Cardiac muscle cell (in vitro differentiated cells and primary cell): ENCODE measurements at places on chromosomes 3 and 15.

DNA sequence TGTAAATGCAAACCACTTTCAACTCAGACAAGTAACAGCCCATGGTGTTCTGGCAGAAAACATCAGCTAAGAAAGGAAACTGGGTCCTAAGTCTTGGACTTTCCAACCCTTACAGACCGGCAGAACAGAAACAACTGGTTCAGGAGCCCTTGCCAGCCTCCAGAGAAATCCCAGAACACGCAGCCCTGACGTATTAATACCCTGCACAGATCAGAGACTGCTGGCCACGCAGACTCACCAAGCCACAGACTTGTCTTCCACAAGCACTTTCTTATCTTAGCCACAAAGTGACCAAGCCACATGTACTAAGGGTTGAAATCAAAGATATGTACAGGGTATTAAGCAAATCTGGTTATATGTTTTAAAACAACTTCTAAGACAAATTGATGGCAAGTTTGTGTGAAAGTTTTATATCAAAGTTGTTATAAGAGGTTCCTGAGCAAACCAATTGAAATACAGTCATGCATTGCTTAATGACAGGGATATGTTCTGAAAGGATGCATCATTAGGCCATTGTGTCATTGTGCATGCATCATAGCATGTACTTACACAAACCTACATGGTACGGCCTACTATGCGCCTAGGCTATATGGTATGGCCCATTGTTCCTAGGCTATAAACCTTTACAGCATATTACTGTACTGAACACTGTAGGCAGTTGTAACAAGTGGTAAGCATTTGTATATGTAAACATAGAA lies 36.8 kb downstream of the BTD start:
- no peaks in the 10 kb centered on the region for H3K4me1 ChIP-seq
- no peak overlapping the region for H3K27ac ChIP-seq
- H3K27me3 ChIP-seq = no peaks in the 10 kb centered on the region
- no peak overlapping the region for H3K4me3 ChIP-seq
- DNase-seq = peak; percentile 68
- H3K36me3 ChIP-seq = no peaks in the 10 kb centered on the region

- no peak for DNase-seq
- H3K36me3 ChIP-seq = peaks cover 10% of the 10 kb centered on the region
- H3K27me3 ChIP-seq = no peaks in the 10 kb centered on the region
- no peak overlapping the region for H3K4me3 ChIP-seq
- no peak overlapping the region for H3K27ac ChIP-seq
Measured at GRCh38 chr3:149020196-149020838, 29.0 kb downstream of the GYG1 start.

GRCh38 chr15:77014132-77015081 lies 19.5 kb downstream of the PSTPIP1 start:
- H3K4me1 ChIP-seq = no peaks in the 10 kb centered on the region
- no peak overlapping the region for H3K4me3 ChIP-seq
- H3K36me3 ChIP-seq = no peaks in the 10 kb centered on the region
- no peak overlapping the region for H3K27ac ChIP-seq
- H3K27me3 ChIP-seq = no peaks in the 10 kb centered on the region

DNA sequence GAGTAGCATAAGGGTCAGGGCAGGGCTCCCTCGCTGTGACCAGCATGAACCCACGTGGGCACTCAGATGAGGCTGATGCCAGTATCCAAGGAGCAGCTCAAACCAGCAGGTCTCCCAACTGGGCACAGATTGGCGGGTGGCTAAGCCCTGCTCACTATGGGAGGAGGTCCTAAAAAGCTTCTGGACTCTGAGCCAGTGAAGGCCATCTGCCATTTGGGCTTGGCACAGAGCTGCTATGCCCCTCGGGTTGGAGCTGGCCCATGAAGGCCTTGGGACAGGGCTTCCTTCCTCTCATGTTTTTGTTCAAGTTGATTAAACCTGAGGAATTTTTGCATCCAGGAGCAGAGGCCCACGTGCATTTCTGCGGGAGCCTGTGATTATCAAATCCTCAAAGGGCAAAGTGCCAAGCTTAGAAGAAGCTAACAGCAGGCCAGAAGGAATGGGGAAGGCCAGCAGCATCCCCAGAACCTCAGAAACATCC lies 4.3 kb upstream of the STRA6 start:
- H3K27me3 ChIP-seq = no peaks in the 10 kb centered on the region
- H3K4me3 ChIP-seq = no peak overlapping the region
- H3K36me3 ChIP-seq = no peaks in the 10 kb centered on the region

DNA sequence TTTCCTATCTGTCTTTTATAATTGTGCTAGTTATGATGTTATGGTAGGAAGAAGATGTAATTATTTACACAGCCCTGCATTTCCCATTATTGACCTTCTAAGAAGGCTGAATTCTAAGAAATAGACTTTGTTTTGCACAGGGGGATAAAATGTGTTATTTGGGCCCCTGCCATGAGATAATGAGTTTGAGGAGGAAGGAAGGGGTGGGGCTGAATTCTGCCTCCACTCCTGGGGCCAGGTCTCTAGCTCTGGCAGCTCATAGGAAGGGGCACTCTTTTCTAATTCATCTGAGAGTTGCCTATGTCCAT lies 69.2 kb upstream of the GOLGA8B start:
- no peak overlapping the region for H3K27ac ChIP-seq
- no peaks in the 10 kb centered on the region for H3K36me3 ChIP-seq
- no peaks in the 10 kb centered on the region for H3K4me1 ChIP-seq
- H3K4me3 ChIP-seq = no peak overlapping the region
- no peak for DNase-seq

GRCh38 chr15:36896949-36897348 lies 203.4 kb downstream of the MEIS2 start:
- H3K36me3 ChIP-seq = peaks cover 40% of the 10 kb centered on the region
- H3K27me3 ChIP-seq = no peaks in the 10 kb centered on the region
- peak overlapping the region; percentile 91 for H3K27ac ChIP-seq
- DNase-seq = peak; percentile 82
- H3K4me1 ChIP-seq = peaks cover 84% of the 10 kb centered on the region

GRCh38 chr15:79593119-79593869 lies 161.2 kb downstream of the MINAR1 start:
- DNase-seq = peak; percentile 20
- H3K4me3 ChIP-seq = no peak overlapping the region
- H3K36me3 ChIP-seq = no peaks in the 10 kb centered on the region

DNA sequence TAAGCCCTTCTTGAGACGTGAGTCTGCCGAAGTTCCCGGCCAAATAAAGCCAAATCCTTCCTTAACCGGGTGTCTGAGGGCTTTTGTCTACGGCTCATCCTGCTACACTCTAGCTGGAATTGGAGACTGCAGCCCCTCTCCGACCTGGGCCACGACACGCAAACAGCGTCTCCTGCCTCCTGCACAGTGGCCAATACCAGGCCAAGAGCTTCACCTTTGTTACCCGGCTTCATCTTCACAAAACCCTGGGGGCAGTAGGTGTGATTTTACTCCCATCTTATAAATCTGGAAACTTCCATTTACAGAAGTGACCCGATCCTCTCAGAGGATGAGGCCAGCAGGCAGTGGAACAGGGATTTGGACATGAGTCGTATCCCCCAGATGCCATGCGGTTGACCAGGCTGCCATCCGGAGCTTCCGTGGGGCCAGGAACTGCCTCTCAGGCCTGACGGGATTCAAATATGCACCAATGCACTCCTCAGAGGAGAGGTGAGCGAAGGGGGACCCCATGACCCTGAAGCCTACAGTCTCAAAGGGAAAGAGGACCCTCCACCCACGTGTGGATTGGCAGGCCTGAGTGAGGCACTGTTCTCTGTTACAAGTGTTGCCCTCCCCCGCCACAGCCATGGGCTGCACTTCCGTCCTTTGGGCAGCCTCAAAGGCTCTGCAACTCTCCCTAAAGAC lies 53.2 kb upstream of the KLF13 start:
- H3K27me3 ChIP-seq = no peaks in the 10 kb centered on the region
- DNase-seq = no peak
- H3K27ac ChIP-seq = no peak overlapping the region
- H3K4me3 ChIP-seq = no peak overlapping the region
- no peaks in the 10 kb centered on the region for H3K36me3 ChIP-seq

- H3K27ac ChIP-seq = peak overlapping the region; percentile 37
- peak; percentile 57 for DNase-seq
- peaks cover 11% of the 10 kb centered on the region for H3K4me1 ChIP-seq
Measured at GRCh38 chr15:68614286-68615035, 35.7 kb downstream of the CORO2B start.

GRCh38 chr3:52006820-52007133 lies 11.1 kb upstream of the RPL29 start:
- H3K4me1 ChIP-seq = peaks cover 35% of the 10 kb centered on the region
- DNase-seq = no peak
- no peaks in the 10 kb centered on the region for H3K36me3 ChIP-seq
- H3K27me3 ChIP-seq = no peaks in the 10 kb centered on the region

GRCh38 chr3:10177737-10178136 lies 13.0 kb downstream of the IRAK2 start:
- H3K27ac ChIP-seq = no peak overlapping the region
- H3K36me3 ChIP-seq = no peaks in the 10 kb centered on the region
- no peaks in the 10 kb centered on the region for H3K4me1 ChIP-seq
- H3K27me3 ChIP-seq = no peaks in the 10 kb centered on the region
- H3K4me3 ChIP-seq = no peak overlapping the region
- DNase-seq = no peak

- no peaks in the 10 kb centered on the region for H3K36me3 ChIP-seq
- H3K4me3 ChIP-seq = no peak overlapping the region
- H3K4me1 ChIP-seq = peaks cover 12% of the 10 kb centered on the region
- DNase-seq = no peak
- no peak overlapping the region for H3K27ac ChIP-seq
Measured at GRCh38 chr3:109356442-109357155, 19.3 kb upstream of the DPPA4 start.

GRCh38 chr15:79060175-79060574 lies 30.4 kb downstream of the RASGRF1 start:
- no peaks in the 10 kb centered on the region for H3K4me1 ChIP-seq
- no peak overlapping the region for H3K4me3 ChIP-seq
- peaks cover 12% of the 10 kb centered on the region for H3K27me3 ChIP-seq
- H3K27ac ChIP-seq = no peak overlapping the region

- H3K4me3 ChIP-seq = no peak overlapping the region
- H3K36me3 ChIP-seq = no peaks in the 10 kb centered on the region
- no peak overlapping the region for H3K27ac ChIP-seq
Measured at GRCh38 chr3:13474776-13475303, 5.3 kb upstream of the HDAC11 start.

DNA sequence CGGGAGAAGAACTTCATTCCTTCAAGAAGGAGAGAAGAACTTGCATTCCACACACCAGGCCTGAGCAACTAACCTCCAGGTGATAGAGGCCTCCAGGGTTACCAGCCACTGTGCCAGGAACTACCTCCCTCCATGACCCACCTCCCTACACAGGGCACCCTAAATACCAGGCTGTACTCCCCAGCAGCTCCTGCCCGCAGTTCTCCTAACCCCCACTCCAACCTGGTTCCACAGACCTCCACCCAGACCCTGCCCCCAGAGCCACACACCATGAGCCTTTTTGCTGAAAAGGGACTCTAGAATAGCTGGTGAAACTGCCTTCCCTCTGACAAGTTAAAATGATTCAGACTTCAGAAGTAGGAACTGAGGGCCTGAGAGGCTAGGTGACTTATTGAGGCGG lies 8.2 kb downstream of the IGDCC3 start:
- no peak overlapping the region for H3K4me3 ChIP-seq
- peaks cover 39% of the 10 kb centered on the region for H3K4me1 ChIP-seq
- H3K27ac ChIP-seq = peak overlapping the region; percentile 63
- H3K36me3 ChIP-seq = peaks cover 4% of the 10 kb centered on the region
- no peaks in the 10 kb centered on the region for H3K27me3 ChIP-seq
- no peak for DNase-seq

DNA sequence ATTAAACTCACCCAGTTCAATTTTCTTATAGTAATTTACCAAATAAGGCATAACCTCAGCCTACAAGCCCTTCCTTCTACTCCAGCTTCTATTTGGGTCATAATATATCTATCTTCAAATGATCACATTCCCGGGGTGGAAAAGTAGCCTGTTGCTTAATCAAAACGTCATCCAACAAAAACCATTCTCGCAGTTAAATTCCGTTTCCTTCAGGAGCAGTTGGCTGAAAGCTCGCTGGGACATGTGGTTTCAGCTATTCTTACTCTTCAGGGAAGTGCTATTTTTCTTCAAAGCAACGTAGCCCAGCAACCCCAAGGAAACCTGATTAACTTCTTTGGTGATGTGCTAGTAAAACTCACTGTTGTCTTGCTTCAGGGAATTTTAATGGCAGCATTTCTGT lies 59.6 kb downstream of the MAGI1 start:
- no peaks in the 10 kb centered on the region for H3K27me3 ChIP-seq
- DNase-seq = no peak
- peak overlapping the region; percentile 1 for H3K27ac ChIP-seq
- H3K4me3 ChIP-seq = no peak overlapping the region
- no peaks in the 10 kb centered on the region for H3K36me3 ChIP-seq
- peaks cover 5% of the 10 kb centered on the region for H3K4me1 ChIP-seq

DNA sequence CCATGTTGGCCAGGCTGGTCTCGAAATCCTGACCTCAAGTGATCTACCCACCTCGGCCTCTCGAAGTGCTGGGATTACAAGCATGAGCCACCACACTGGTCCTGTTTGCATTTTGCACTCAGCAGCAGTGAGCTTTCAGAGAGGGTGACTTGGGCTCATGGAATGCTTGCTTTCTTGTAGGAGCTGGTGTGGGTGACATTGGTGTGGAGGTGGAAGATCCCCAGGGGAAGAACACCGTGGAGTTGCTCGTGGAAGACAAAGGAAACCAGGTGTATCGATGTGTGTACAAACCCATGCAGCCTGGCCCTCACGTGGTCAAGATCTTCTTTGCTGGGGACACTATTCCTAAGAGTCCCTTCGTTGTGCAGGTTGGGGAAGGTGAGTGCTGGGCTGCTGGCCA lies 90.3 kb downstream of the FLNB start:
- no peak for DNase-seq
- no peak overlapping the region for H3K27ac ChIP-seq
- no peaks in the 10 kb centered on the region for H3K27me3 ChIP-seq
- H3K4me1 ChIP-seq = no peaks in the 10 kb centered on the region
- no peak overlapping the region for H3K4me3 ChIP-seq

- no peaks in the 10 kb centered on the region for H3K4me1 ChIP-seq
- H3K27me3 ChIP-seq = no peaks in the 10 kb centered on the region
- no peak overlapping the region for H3K27ac ChIP-seq
- DNase-seq = no peak
- no peak overlapping the region for H3K4me3 ChIP-seq
Measured at GRCh38 chr3:75886971-75887526, 101.7 kb upstream of the ZNF717 start.

- H3K4me3 ChIP-seq = no peak overlapping the region
- H3K4me1 ChIP-seq = peaks cover 21% of the 10 kb centered on the region
- H3K27me3 ChIP-seq = peaks cover 59% of the 10 kb centered on the region
- H3K36me3 ChIP-seq = no peaks in the 10 kb centered on the region
- DNase-seq = peak; percentile 41
Measured at GRCh38 chr3:107283948-107284347, 93.3 kb upstream of the CCDC54 start.

- H3K36me3 ChIP-seq = peaks cover under 1% of the 10 kb centered on the region
- DNase-seq = peak; percentile 43
- H3K27ac ChIP-seq = no peak overlapping the region
- H3K4me1 ChIP-seq = peaks cover 14% of the 10 kb centered on the region
Measured at GRCh38 chr3:37308247-37308646, 133.9 kb upstream of the LRRFIP2 start.

- H3K4me1 ChIP-seq = no peaks in the 10 kb centered on the region
- H3K27ac ChIP-seq = no peak overlapping the region
- H3K27me3 ChIP-seq = no peaks in the 10 kb centered on the region
- DNase-seq = no peak
- no peaks in the 10 kb centered on the region for H3K36me3 ChIP-seq
- H3K4me3 ChIP-seq = no peak overlapping the region
Measured at GRCh38 chr3:134419960-134420321, 45.7 kb upstream of the AMOTL2 start.

- no peaks in the 10 kb centered on the region for H3K27me3 ChIP-seq
- H3K4me1 ChIP-seq = peaks cover 7% of the 10 kb centered on the region
- no peak overlapping the region for H3K4me3 ChIP-seq
- no peak for DNase-seq
- peak overlapping the region; percentile 35 for H3K27ac ChIP-seq
- H3K36me3 ChIP-seq = no peaks in the 10 kb centered on the region
Measured at GRCh38 chr3:107910713-107911259, 180.0 kb downstream of the CD47 start.
